ENCODE measurements at places on chromosomes 3 and 15. TPM values are rescaled to one million over a fixed set of nuclear protein-coding genes. Genes with fewer than 3 reads are reported as not detected.

- H3K27ac ChIP-seq, result no peak overlapping the region
- peaks cover 25% of the 10 kb centered on the region for H3K4me1 ChIP-seq
- DNase-seq, result no peak
These were observed 44.9 kb downstream of the IL1RAP start for GRCh38 chr3:190558796-190559195.

DNA sequence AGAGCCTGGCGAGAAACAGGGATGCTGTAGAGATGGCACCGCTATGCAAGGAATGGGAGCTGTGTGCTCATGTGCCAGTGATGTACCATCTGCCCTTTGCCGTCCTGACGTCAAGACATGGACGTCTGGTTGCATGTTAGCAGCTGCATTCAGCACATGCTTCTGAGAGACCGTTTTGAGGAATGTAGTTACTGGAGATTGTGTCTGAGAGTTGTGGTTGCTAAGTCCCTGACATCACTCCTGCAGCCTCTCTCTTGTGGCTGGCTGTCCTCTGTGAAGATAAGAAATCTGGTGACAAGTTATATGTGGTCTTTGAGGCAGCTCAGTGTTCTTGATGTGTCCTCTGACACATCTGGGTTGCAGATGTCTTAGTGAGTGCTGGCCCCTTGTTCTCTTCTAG is 165.1 kb downstream of the APBA2 start:
- no peak overlapping the region for H3K4me3 ChIP-seq
- H3K36me3 ChIP-seq, result no peaks in the 10 kb centered on the region
- no peak overlapping the region for H3K27ac ChIP-seq

- H3K27ac ChIP-seq, result no peak overlapping the region
- H3K4me1 ChIP-seq, result peaks cover 15% of the 10 kb centered on the region
- no peak for DNase-seq
- no peak overlapping the region for H3K4me3 ChIP-seq
These were observed 106.2 kb downstream of the TMCO5A start for GRCh38 chr15:38040615-38041014.

- H3K4me1 ChIP-seq, result no peaks in the 10 kb centered on the region
- no peak overlapping the region for H3K27ac ChIP-seq
- no peak for DNase-seq
These were observed 17.8 kb downstream of the EDEM1 start for GRCh38 chr3:5205165-5205941.

GRCh38 chr3:15647611-15648167 is 46.1 kb downstream of the BTD start:
- no peaks in the 10 kb centered on the region for H3K27me3 ChIP-seq
- peak overlapping the region; percentile 82 for H3K27ac ChIP-seq
- no peak overlapping the region for H3K4me3 ChIP-seq
- DNase-seq, result no peak
- peaks cover 31% of the 10 kb centered on the region for H3K4me1 ChIP-seq

DNA sequence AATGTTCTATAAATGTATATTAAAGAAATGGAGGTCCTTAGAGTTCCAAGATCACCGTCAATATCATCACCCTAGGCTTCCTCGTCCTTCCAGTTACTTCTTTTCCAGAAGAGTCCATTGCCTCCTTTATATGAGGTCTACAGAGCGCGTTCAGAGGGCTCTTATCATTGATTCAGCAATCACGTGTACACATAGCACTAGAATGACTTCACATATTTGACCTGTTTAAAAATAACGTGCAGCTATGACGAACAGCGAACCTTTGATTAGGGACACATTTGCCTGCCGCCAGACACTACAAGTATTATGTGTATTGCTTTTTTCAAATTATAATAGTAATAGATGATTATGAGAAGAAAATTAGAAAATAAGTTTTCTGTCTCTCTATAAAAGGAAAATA is 26.0 kb downstream of the IGF1R start:
- H3K27ac ChIP-seq, result peak overlapping the region; percentile 55
- DNase-seq, result no peak
- no peak overlapping the region for H3K4me3 ChIP-seq
- no peaks in the 10 kb centered on the region for H3K27me3 ChIP-seq
- peaks cover 51% of the 10 kb centered on the region for H3K4me1 ChIP-seq

- no peaks in the 10 kb centered on the region for H3K27me3 ChIP-seq
- DNase-seq, result no peak
- no peak overlapping the region for H3K4me3 ChIP-seq
These were observed 4.3 kb downstream of the RASA2 start for GRCh38 chr3:141491081-141491480.

DNA sequence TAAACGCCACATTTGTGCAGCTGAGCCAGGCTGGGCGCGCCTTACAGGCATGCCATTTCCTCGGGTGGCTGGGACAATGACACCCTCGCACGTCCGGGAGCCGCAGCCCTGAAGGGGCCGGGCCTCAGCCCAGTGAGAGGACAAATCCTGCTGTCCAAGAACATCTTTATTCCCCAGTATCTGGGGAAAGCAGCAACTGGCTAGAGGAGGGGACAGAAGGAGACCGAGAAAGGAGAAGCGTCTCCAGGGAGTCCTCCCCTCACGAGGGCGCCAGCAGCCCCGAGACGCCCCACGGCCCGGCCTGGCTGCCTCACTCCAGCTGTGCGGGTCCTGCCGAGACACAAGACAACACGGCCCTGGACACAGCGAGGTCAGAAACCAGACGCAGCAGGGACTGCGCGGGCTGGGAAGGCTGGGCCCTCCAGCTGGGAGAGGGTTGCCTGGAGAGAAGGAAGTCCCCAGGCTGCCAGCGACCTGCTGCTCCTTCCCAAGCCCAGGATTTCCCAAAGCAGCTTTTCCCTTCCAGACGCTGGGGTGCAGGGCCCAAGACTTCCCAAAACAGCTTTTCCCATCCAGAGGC is 130.2 kb downstream of the CHSY1 start:
- H3K36me3 ChIP-seq, result no peaks in the 10 kb centered on the region
- no peaks in the 10 kb centered on the region for H3K27me3 ChIP-seq
- H3K27ac ChIP-seq, result peak overlapping the region; percentile 84

GRCh38 chr3:52593103-52593502 is 56.7 kb downstream of the UQCC5 start:
- no peaks in the 10 kb centered on the region for H3K27me3 ChIP-seq
- no peak overlapping the region for H3K4me3 ChIP-seq
- H3K4me1 ChIP-seq, result peaks cover 11% of the 10 kb centered on the region

DNA sequence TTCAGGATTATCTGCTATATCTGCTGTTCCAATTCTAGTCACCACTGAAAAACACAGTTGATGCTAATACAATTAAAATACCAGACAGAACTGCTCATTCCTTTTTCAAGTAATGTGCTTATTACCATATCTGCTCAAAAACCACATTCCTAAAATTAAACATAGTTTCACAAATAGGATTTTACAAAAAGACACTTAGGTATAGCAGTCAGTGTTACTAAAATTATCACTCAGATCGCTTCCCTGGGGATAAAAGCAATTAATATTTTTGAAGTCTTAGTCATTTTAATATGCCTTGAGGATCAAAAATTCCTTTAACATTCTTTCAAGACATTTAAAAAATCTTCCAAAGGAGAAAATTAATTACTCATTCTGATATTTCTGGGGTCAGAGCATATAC is 71.5 kb downstream of the RAD18 start:
- peaks cover 10% of the 10 kb centered on the region for H3K36me3 ChIP-seq
- H3K27me3 ChIP-seq, result no peaks in the 10 kb centered on the region
- DNase-seq, result no peak
- peaks cover 53% of the 10 kb centered on the region for H3K4me1 ChIP-seq
- H3K27ac ChIP-seq, result peak overlapping the region; percentile 88
- H3K4me3 ChIP-seq, result no peak overlapping the region

DNA sequence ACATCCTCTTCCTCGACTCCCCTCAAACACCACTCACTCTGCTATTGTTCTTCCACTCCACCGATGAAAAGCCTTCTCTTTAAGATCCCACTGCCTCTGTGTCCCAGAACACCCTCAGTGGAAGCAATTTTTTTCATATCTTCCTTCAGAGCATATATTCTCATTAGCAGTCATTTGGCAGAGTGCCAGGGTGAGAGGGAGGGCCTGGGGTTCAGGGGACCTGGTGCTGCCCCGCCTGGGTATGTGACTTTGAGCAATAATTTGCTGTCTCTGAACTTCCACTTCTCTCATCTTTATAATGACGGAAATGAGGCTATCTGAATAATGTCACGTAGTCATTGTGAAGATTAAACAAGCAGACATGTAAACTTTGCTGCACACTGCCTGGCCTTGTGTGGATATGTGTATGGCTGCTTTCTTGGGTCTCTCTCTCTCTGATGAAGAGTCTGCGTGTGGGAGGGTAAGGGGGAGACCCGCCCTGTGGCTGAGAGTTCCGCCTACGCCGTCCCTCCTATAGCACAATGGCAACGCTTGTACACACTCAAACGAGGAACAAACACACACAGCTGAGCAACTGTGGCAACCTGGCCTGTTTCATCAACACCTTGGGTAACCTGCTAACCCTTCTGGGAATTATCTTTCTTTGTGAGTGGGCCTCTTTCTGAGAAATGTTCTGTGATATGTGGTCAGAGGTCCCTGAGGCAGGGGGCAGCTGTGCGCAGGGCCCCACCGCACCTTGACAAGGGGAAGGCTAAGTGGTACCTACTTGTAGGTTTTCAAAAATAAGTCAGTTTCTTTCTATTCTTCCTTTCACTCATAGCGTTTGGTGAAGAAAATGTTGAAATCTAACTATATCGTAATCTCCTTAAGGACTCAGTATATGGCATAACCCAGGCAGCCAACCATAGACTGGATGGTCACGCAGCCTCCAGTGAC is 369.8 kb downstream of the SV2B start:
- H3K36me3 ChIP-seq, result no peaks in the 10 kb centered on the region
- H3K4me3 ChIP-seq, result no peak overlapping the region
- peaks cover 20% of the 10 kb centered on the region for H3K4me1 ChIP-seq
- DNase-seq, result peak; percentile 40

DNA sequence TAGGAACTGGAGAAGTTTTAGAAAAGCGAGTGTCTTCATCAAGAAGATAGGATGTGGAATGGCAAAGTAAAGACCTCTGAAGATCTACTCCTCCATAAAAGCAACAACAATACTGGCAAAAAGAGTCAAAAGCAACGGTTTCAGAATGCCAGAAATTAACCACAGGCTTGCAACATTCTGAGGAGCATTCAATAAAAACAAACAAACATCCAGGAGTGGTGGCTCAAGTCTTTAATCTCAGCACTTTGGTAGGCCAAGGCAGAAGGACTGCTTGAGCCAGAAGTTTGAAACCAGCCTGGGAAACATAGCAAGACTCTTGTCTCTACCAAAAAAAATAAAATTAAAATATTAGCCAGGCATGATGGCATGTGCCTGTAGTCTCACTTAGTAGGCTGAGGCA is 143.2 kb upstream of the HACD2 start:
- no peak overlapping the region for H3K4me3 ChIP-seq
- peaks cover 2% of the 10 kb centered on the region for H3K27me3 ChIP-seq
- H3K4me1 ChIP-seq, result peaks cover 12% of the 10 kb centered on the region
- no peak overlapping the region for H3K27ac ChIP-seq
- H3K36me3 ChIP-seq, result no peaks in the 10 kb centered on the region

DNA sequence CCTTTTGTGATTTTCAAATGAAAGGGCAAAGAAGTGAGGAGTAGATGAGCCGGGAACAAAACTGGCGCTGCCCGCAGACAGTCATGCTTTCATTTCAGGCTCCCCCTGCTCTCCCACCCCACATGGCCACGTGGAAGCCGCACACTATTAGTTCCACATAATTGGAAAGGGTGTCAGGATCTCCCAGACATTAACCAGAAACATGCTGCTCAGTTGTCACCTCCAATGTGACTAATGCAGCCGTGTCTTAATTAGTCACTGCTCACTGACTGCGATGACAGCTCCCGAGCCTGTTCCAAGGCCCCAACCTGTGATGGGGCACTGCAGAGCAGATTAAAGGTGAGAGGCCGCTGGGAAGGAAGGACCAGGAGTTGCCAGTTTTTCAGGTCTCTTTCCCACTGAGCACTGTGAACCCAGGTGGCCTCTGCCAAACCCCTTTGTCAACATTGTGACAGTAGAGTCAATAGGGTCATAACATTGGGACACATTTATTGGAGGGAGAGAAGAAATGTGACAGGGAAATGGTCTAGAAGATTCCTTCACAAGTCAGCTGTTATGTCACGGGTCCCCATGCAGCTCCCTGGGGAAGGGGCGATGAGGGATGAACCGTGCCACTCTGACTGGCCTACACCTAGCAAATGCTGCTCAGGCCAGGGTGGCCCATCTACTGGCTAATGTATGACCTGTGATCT is 38.6 kb upstream of the SFMBT1 start:
- no peak overlapping the region for H3K4me3 ChIP-seq
- no peak overlapping the region for H3K27ac ChIP-seq
- H3K4me1 ChIP-seq, result no peaks in the 10 kb centered on the region
- H3K27me3 ChIP-seq, result no peaks in the 10 kb centered on the region
- peaks cover 5% of the 10 kb centered on the region for H3K36me3 ChIP-seq

DNA sequence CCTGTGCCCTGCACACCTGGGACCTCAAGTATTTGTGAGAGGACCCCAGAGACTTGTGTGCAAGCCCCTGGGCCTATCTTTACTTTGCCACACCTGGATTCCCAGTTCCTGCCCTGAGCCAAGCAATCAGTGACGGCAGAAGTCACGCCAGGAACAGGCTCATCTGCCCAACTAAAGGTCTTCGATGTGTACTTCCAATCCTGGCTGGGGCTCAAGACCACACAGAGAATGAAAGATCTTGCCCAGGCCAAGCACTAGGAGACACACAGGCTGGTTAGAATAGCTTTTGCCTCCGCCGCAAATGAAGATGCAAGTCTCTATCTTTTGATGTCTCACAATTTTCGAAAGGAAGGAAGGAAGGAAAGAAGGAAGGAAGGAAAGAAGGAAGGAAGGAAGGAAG is 228.8 kb downstream of the OCA2 start:
- DNase-seq, result no peak
- no peak overlapping the region for H3K27ac ChIP-seq
- H3K27me3 ChIP-seq, result peaks cover 4% of the 10 kb centered on the region
- H3K4me3 ChIP-seq, result no peak overlapping the region
- H3K4me1 ChIP-seq, result no peaks in the 10 kb centered on the region

DNA sequence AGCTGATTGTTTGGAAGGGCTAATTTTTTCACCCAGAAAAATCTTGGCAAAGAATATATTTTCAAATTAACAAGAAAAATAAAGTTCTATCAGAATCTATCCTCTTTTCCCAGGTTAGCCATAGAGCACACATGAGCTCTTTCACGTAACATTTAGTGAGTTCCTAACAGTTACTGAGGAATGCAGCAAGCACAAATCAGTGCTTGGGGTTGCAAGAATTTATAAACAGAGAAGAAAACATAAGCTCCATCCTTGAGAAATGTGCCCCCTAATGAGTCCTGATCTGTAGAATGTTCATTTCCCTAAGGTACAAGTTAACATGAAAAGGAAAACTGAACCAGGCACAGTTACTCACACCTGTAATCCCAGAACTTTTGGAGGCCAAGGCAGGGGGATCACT is 13.9 kb downstream of the EOGT start:
- no peaks in the 10 kb centered on the region for H3K4me1 ChIP-seq
- H3K4me3 ChIP-seq, result no peak overlapping the region
- no peak for DNase-seq
- H3K27ac ChIP-seq, result no peak overlapping the region
- peaks cover 4% of the 10 kb centered on the region for H3K36me3 ChIP-seq

GRCh38 chr3:123780656-123781055 is 103.5 kb downstream of the MYLK start:
- peaks cover 2% of the 10 kb centered on the region for H3K27me3 ChIP-seq
- DNase-seq, result no peak
- H3K4me1 ChIP-seq, result peaks cover 23% of the 10 kb centered on the region
- H3K4me3 ChIP-seq, result no peak overlapping the region
- H3K36me3 ChIP-seq, result no peaks in the 10 kb centered on the region

The SERF2 gene
- total RNA-seq, result 539 TPM

The DPPA2 gene
- total RNA-seq, result 1.4 TPM

The VGLL3 gene
- total RNA-seq, result 11.9 TPM

The C3orf20 gene
- 0.09 TPM for total RNA-seq

The ARIH1 gene
- total RNA-seq, result 214 TPM

The SCG5 gene
- total RNA-seq, result 55.4 TPM
